Stimulated activated CD8-positive, alpha-beta memory T cell treated with anti-CD3 and anti-CD28 coated beads, Interleukin-4, amount 100 ng/mL, for 4 hours (primary cell): ENCODE measurements at places on chromosomes 7 and 10.

DNA sequence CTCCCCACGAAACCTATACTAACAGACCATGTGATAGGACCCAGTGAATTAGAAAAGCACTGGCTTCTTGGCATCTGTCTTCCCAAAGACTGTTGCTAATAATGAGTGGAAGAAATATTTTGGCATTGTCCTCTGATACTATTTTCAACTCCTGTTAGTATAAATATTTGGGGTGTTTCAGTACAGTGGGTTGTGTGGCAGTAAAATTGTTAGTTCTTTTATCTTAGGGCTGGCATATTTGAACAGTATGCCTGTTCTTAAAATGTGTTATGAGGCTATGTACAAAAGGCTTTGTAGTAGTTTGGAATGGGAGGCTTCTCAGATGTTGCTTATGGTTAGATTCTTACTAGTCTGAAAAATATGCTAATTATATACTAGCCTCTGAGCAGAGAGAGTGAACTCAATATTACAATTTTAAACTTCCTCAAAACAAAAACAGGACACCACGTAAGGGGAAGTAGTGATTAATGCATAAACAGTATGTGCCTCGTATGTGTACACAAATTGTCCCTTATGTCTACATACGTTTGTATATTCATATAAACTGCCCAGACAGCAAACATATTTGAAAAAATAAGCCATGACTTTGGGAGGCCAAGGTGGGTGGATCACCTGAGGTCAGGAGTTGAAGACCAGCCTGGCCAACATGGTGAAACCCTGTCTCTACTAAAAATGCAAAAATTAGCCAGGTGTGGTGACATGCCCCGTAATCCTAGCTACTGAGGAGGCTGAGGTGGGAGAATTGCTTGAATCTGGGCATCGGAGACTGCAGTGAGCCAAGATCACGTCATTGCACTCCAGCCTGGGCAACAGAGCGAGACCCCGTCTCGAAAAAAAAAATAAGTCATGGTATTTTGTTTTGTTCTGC is 115.4 kb downstream of the ARID5B start:
- DNase-seq, result no peak

- no peak for DNase-seq
Observed at GRCh38 chr7:50268990-50269389, 35.5 kb upstream of the IKZF1 start.

DNA sequence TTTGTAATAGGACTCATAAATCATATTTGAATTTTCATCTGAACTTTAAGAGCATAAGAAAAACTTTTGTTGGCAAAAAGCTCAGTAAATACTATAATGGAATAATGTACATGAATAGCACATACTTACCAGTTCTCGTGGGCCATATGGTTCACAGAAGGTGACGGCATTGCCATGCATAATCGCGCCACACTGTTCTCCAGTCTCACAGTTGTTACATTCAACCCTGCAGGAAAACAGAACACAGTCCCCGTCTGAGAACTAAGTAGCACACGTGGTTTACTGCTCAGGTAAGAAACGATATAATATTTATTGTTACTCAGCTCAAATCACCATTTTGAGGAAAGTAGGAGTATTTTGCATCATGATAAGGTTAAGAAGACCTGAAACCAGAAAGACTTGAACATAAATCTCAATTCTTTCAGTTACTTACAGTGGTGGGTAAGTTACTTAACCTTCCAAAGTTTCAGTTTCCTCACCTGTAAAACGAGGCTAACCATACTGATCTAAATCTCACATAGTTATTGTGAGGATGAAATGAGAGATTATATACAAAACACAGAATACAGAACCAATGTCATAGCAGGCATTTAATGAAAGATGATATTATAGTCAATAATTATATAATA is 261.4 kb downstream of the RELN start:
- DNase-seq, result no peak

GRCh38 chr7:22129819-22130580 is 184.3 kb upstream of the CDCA7L start:
- DNase-seq, result no peak

- no peak for DNase-seq
Observed at GRCh38 chr10:126073606-126074005, 177.2 kb downstream of the FANK1 start.

DNA sequence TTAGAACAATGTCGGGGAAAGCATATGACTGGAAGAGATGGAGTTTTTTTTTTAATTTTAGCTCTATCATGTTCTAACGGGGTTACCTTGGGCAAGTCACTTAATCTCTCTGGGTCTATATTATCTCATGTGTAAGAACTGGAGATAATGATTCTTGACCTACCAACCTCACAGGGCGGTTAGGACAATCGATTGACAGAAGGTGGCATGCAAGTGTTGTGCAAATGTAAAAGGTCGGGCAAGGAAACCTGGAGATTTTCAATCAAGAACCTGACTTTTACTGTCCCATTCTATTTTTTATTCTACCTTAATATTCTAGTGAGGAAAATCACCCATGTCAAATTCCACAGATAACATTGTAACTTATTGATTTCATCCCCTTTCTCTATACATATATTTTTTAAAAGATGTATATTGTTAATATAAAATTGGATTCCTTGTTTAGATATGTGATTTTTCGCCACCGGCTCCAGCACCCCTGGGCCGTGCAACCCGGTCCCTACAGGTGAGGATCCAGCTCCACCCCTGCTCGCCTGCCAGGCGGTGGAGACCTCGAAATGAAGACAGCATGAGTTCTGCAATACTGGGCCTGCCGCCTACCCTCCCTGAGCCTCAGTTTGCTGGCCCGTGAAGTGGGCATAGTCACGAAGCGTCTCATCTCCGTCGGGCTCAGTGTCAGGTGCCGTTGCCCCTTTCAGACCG is 497.6 kb upstream of the PHF14 start:
- DNase-seq, result no peak

DNA sequence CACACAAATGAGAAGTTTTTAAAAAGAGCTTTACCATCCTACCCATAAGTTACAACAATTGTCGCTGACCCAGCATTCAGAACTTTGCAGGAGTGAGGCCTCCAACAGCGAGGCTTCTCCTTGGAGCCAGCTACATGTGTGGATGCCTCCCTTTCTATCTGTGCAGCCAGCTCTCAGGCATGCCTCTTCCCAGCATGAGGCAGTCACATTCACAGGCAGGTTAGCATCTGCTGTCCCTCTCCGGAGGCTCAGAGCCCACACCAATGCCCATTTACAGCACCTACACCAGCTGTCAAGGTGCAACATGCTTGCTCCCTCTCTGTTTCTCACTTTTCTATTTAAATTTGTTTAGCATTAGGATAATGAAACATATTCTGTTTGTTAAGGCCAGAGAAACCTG is 278.7 kb upstream of the PODXL start:
- no peak for DNase-seq

GRCh38 chr7:40996233-40996677 is 706.6 kb downstream of the INHBA start:
- DNase-seq, result no peak

- DNase-seq, result no peak
Observed at GRCh38 chr10:47136866-47137265, 163.1 kb upstream of the GDF10 start.

GRCh38 chr7:151406886-151407583 is 2.8 kb downstream of the WDR86 start:
- no peak for DNase-seq

DNA sequence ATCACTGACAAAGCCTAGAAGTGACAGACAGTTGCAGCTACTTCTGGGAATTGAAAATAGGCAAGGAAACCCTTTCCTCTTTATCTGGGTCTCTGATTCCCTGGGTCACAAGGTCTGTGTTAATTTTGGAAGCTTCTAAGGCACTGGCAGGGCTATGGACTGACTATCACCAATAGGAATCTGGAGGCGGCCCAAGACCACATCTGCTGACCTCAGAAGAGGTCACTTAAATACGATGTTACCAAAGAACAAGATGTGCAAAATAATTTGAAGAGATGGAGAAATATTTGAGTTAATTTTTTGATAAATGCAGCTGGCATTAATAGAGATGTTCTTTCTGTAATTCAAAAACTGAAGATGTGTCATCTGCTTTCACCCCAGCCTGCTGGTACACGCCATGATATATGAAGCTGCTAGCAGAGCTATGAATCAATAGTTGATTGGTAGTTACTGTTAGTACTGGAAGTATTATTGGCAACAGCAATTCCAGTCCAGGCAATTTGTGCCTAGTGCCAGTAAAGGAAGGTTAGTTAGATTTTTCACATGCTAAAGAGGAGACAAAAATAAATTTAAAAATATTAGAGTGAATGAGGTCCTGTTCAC is 5.5 kb upstream of the STEAP4 start:
- DNase-seq, result no peak

- no peak for DNase-seq
Observed at GRCh38 chr7:76009672-76010600, 15.5 kb upstream of the TMEM120A start.

GRCh38 chr10:58384095-58384494 is 1.1 kb upstream of the TFAM start:
- no peak for DNase-seq

DNA sequence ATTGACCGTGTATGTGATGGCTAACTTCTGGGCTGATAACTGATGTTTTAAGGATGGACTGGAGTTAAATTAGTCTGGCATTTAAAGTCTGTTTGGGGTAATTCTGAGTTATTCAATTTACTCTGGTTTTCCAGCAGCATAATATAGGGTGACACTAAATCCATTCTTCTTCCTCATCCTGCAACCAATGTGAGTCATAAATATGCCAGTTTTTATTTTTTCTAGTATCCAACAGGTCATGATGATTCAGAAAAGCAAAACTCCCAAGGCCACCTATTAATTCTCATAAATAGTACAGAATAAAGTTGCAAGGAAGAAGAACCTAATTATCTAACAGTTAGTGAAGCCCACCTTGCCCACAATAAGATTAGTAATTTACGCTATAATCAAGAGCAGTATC is 7.5 kb upstream of the EPHB6 start:
- no peak for DNase-seq

GRCh38 chr10:132570771-132571649 is 33.4 kb downstream of the INPP5A start:
- DNase-seq, result no peak

- no peak for DNase-seq
Observed at GRCh38 chr7:15430911-15431310, 130.9 kb downstream of the AGMO start.

DNA sequence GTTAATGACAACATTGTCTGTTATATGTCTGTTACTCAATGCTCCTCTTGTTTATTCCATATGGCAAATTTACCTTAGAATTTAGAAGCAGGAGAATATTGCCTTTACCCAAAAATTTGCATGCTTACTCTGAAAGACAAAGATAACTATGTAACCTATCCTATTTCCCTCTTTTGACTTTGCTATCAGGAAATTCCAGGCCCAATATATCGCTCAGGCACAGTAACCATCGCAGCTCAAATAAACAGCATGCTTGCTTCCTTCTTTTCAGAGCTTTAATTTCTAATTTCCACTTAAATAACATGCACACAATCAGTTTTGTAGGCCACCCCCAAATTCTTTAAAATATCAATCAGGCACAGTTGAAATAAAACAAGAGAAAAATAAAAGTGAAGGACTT is 57.8 kb downstream of the EBLN1 start:
- DNase-seq, result no peak

GRCh38 chr10:69496352-69497230 is 45.3 kb downstream of the TSPAN15 start:
- no peak for DNase-seq

DNA sequence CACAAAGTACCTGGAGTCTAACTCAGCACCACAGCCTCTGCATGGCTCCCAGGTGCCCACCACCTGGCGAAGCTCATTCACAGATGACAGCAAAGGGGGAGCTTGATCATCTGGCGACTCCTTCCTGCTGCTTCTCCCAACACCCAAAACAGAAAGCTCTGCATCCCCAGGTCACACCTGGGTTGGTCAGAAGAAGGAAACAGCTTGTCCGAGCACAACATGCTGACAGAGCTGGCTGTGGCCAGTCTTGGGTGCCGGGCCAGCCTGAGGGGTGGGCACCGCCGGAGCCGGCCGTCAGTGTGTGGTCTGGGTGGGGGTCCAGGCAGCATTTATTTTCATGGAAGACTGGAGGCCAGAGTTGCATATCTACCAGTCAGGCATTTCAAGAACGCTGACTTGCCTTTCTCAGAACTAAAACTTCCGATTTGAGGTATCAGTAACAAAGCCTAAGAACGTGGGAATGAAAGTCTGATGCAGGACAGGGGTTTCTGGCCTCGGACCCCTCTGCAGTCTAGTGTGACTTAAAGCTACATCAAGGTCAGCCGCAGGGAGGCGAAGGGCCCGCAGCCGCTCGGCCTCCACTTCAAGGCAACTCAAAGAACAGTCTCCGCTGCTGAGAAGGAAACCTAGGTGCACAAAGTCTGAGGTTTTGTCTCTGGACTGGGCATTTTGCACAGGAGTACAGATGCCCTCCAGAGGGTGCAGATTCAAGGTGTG is 109.6 kb downstream of the CYTH3 start:
- no peak for DNase-seq

DNA sequence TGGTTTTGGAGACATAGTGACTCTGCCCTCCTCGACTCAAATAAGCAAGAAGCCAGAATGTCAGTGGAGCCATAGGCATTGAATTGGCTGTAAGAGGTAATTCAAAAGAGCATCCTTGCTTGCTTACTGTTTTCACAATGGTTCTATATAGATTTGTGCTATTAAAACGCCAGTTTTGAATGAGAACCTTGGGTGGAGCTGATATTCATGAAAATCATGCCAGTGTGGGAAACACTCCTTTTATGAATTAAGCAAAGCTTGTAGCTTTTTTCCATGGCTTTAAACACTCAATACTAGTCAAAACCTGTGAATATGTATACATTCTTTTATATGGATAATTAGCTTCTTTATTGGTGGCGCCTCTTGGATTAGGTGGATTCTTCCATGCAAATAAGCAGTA is 252.5 kb downstream of the SLC25A13 start:
- DNase-seq, result no peak

GRCh38 chr7:19427944-19428343 is 280.9 kb downstream of the POLR1F start:
- no peak for DNase-seq

GRCh38 chr7:101265622-101266516 is 21.0 kb upstream of the FIS1 start:
- DNase-seq, result no peak

DNA sequence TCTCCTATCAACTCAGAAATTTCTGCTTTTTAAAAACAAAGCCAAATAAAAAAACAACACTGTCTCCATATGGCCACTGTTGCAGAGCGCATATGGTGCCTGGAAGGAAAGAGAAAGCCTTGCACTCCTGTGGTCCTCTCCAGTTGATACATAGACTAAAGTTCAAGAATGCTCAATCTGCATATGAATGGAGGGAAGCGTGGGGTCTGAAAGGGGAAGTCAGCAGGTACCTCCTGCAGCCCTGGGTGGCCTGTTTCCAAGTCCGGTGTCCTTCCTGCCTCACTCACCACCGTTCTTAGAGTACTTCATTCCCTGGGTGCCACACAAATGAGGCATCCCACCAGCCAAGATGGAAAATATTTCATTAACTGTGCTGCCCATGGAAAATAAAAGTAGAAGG is 138.3 kb upstream of the PALS2 start:
- no peak for DNase-seq

DNA sequence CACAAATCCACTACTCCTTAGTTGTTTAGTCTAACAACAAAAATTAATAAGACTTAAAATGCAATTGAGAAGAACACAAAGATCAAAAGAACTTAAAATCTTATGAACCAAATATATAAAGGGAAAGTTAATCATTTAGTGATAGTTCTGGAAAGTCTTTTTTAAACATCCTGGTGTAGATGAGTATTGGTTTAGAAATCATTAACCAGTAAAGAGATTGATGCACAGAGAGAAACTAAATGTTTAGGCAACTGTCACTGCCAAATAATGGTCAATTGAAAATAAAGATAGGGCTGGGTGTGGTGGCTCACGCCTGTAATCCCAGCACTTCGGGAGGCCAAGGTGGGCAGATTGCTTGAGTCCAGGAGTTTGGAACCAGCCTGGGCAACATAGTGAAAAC is 44.9 kb downstream of the SP8 start:
- DNase-seq, result no peak

- no peak for DNase-seq
Observed at GRCh38 chr10:116444527-116445142, 17.0 kb downstream of the PNLIPRP3 start.
